Nephron progenitor cell (in vitro differentiated cells): ENCODE measurements at places on chromosomes 6 and 20.
A peak's percentile ranks its signal among the peaks of the same experiment; 100 is the strongest.

GRCh38 chr6:170296746-170297575, 6.1 kb upstream of the DLL1 start:
- H3K27ac ChIP-seq, result no peak overlapping the region
- H3K27me3 ChIP-seq, result peaks cover 63% of the 10 kb centered on the region
- H3K36me3 ChIP-seq, result peaks cover 22% of the 10 kb centered on the region
- H3K4me1 ChIP-seq, result peaks cover 32% of the 10 kb centered on the region
- DNase-seq, result no peak

- DNase-seq, result no peak
- H3K27me3 ChIP-seq, result peaks cover 7% of the 10 kb centered on the region
- no peaks in the 10 kb centered on the region for H3K4me1 ChIP-seq
Observed at GRCh38 chr6:20463396-20463795, 61.7 kb downstream of the E2F3 start.

- peak; percentile 17 for DNase-seq
- H3K36me3 ChIP-seq, result no peaks in the 10 kb centered on the region
- peak overlapping the region; percentile 24 for H3K27ac ChIP-seq
Observed at GRCh38 chr6:32627831-32628230, 9.4 kb upstream of the HLA-DQA1 start.

GRCh38 chr6:31005249-31006020, 4.8 kb upstream of the MUC22 start:
- H3K27ac ChIP-seq, result no peak overlapping the region
- peaks cover 5% of the 10 kb centered on the region for H3K4me1 ChIP-seq
- H3K27me3 ChIP-seq, result peaks cover 11% of the 10 kb centered on the region
- H3K4me3 ChIP-seq, result no peak overlapping the region
